Coronary artery (tissue), 2 donors: ENCODE measurements at places on chromosomes 11 and 22.

GRCh38 chr11:45489281-45489905 is 176.0 kb downstream of the CHST1 start:
- peak; percentile 47 for DNase-seq

DNA sequence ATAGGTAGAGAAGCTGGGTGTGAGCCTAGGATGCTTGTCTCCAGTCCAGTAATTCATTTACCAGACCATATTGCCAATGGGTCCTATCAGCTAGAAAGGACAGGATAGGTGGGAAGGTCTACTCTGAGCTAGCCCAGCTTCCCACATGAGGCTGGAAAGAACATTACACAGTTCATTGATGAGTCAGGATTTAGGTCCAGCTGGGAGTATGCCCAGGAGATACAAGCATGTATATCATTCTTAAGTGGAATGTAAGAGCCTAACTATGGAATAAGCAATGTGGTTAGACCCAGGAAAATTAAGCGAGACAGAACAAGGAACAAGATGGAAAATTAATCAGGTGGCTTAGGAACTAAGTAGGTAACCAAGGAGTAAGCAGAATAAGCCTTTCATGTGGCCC is 59.0 kb upstream of the TBCEL start:
- no peak for DNase-seq

DNA sequence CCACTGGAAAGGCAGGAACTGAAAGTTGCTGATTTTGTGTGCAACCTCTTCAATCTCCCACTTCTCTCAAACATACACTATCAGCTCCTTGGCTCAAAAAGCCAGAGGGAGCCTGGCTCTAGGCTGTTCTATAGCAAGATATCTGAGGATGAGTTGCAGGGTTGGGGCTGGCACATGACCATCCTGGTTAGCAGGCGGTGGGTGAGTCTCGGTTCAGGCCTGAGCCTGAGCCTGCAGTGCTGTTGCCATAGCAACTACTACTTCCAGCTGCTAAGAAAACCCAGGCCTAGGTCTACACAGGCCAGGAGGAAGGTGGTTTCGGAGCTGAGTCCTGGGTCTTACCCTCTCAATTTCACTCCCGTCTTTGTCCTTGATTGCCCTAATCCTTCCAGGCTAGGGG is 39.0 kb downstream of the CWC15 start:
- DNase-seq, result no peak

DNA sequence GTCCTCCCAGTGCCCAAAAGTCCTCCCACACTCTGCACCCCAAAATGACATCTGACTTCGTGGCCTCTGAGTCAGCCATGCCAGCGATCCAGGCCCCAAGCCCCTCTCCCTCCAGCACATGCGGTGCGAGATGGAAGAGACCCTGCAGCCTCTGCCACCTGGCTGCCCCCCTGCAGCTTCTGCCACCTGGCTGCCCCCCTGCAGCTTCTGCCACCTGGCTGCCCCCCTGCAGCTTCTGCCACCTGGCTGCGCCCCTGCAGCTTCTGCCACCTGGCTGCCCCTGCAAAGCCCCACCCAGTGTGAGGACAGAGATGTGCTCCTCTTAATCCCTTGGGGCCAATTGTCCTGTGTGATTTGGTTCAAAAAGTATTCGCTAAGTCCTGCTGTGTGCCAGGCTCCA is 68.0 kb downstream of the WNT7B start:
- no peak for DNase-seq

GRCh38 chr22:25898707-25899365 is 156.8 kb downstream of the MYO18B start:
- no peak for DNase-seq

DNA sequence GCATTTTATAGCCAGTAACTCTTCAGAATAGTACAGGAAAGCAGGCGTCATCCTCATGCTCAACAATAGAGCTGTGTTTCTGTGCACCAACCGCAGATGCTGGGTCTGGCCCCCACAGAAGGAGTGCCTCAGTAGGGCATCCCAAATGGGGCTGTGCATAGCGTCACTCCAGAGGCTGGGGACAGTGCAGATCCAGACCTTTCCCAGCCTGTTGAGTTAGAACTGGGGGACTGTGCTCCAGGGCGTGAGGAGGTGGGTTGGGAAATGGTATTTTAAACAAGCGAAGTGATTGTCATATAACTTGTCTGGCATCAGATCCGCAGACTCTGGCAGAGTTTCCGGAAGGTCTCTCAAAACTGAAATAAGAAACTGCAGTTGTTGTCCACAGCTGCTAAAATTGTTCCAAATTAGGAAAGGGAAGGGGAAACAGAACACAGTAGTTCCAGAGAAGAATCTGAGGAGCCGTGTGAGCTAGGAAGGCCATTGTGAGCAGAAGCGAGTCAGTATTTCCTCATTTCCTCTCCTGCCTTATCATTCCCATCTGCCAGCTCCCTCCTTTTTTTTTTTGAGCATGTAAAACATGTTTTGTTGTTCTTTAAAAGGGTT is 52.2 kb downstream of the JAM3 start:
- no peak for DNase-seq

DNA sequence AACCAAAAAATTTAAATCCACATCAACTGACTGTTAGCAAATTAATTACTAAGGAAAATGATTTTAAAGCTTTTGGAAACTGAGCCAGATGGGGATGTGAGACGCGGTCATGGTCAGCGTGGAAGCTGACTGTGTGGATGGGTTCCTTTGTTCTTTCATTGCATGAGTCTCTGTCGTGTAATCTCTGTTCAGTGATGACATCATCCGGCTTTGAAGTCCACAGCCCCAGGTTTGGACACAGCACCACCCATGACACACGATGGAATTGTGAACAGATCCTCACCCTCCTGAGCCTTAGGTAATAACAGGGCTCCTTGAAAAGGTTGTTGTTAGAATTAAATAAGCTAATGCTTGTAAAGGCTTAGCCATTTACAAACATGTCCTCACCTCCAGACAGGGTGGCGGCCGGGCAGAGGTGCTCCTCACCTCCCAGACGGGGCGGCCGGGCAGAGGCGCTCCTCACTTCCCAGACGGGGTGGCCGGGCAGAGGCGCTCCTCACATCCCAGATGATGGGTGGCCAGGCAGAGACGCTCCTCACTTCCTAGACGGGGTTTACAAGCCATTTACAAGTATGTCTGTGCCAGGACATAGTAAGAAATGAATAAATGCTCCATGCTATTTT is 677.3 kb downstream of the TBC1D22A start:
- peak; percentile 22 for DNase-seq

GRCh38 chr11:120516461-120517389 is 5.2 kb downstream of the GRIK4 start:
- DNase-seq, result no peak
